Vagina (tissue), 2 donors: ENCODE measurements at places on chromosomes 6 and 20. TPM values are rescaled to one million over a fixed set of nuclear protein-coding genes. Genes with fewer than 3 reads are reported as not detected.

Gene SLC4A11
- total RNA-seq: 4.9 TPM

DNA sequence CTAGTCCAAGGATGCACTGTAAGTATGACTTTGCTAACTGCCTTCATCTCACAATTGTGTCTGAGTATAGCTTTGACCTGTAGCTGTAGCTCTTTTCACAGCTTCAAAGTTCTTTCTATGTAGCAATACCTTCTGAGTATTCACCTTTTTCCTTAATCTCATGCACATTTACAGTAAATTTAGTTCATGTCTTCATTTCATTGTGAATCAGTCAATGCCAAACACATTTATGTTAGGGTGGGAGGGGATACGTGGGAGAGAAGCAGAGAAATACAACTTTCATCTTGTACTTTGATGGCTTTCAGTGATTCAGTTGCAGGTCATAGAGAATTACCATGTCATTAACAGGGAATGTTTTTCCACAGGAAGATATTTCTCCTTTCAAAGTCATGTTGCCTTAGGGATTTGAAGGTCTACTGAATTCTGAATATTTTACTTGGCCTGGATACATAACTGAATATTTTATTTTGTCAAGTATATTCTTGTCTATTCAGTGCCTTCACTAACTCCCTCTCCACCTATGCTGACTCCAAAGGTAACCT, 119.2 kb downstream of the TINAG start:
- H3K27me3 ChIP-seq: no peaks in the 10 kb centered on the region
- H3K4me1 ChIP-seq: no peaks in the 10 kb centered on the region
- H3K4me3 ChIP-seq: no peak overlapping the region
- no peaks in the 10 kb centered on the region for H3K36me3 ChIP-seq
- no peak overlapping the region for H3K27ac ChIP-seq

GRCh38 chr6:43773980-43774775, 4.2 kb downstream of the VEGFA start:
- peaks cover 52% of the 10 kb centered on the region for H3K4me1 ChIP-seq
- no peaks in the 10 kb centered on the region for H3K27me3 ChIP-seq
- H3K36me3 ChIP-seq: peaks cover 19% of the 10 kb centered on the region
- DNase-seq: no peak
- peak overlapping the region; percentile 66 for H3K4me3 ChIP-seq

- H3K4me3 ChIP-seq: no peak overlapping the region
- no peaks in the 10 kb centered on the region for H3K36me3 ChIP-seq
- no peaks in the 10 kb centered on the region for H3K4me1 ChIP-seq
- no peak overlapping the region for H3K27ac ChIP-seq
Measured at GRCh38 chr20:7608250-7608649, 332.0 kb downstream of the HAO1 start.
